ENCODE measurements at places on chromosomes 5 and 9.

DNA sequence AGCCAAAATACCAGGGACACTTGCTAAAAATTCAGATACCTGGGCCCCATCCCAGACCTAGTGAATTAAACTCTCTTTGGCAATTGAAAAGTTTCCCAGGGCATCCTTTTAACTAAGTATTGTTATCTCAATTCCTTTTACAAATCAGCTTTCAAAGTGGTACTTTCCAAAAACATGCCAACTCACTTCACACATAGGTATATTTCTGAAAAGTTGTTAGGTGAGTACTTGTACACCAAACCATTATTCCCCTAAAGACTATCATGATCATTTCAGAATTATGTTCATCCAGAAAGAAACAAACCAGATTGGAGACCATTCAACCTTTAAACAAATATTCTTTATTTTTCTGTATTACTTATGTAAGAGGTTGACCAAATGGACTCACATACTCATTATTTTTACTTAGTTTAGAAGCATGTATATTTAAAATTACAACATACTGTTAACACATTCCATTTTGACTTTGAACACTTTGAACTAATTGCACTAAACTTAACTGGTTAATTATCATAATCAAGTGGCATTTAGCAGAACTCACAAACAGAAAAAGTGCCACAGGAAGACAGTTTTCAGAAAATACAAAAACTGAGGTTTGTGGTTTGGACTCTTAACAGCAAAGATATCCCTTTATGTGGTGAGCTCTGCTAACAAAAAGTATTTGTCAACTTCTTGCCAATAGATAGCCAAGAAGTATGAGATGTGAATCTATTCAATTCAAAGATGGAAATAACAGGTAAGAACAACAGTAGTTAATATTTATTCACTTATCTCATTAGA is 40.7 kb downstream of the KIAA0825 start:
- DNase-seq: no peak

GRCh38 chr5:112551419-112552032 is 132.4 kb upstream of the EPB41L4A start:
- peak; percentile 62 for DNase-seq

GRCh38 chr9:133701981-133702797 is 36.0 kb downstream of the SARDH start:
- DNase-seq: no peak

DNA sequence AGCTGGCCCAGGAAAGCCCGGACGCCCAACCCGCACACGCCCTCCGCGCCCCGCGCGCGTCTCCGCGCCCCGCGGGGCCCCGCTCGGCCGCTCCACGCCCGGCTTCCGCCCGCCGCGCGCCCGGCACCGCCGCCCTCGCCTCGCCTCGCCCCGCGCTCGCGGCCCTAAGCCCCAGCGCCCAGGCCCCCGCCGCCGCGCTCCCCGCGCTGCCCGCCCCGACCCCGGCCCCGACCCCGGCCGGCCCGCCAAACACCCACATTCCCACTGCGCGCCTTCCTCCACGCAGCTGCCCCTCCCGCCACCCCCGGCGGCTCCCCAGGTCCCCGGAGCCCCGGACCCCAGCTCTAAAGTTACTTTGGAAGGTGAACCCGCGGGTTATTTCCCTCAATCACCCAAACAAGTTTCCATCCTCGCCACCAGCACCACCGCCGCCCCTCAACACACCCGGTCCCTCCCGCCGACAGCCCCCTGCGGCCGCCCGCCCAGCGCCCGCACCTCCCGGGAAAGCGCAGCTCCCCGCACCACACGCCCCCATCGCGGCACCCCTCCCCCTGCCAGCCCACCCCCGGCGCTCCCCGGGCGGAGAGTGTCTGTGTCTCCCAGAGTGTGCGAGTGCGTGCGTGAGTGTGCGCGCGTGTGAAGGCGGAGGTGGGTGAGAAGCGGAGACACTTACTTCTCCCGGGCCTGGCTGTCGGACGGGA is 439 bp downstream of the SSBP2 start:
- no peak for DNase-seq

- no peak for DNase-seq
These were observed 18.0 kb upstream of the DUSP1 start for GRCh38 chr5:172788771-172789686.

- no peak for DNase-seq
These were observed 91.1 kb upstream of the ARRDC3 start for GRCh38 chr5:91474201-91474600.

GRCh38 chr9:127051881-127052595 is 70.4 kb downstream of the ANGPTL2 start:
- DNase-seq: no peak

GRCh38 chr5:27476356-27476988 is 438.1 kb upstream of the CDH9 start:
- DNase-seq: no peak

DNA sequence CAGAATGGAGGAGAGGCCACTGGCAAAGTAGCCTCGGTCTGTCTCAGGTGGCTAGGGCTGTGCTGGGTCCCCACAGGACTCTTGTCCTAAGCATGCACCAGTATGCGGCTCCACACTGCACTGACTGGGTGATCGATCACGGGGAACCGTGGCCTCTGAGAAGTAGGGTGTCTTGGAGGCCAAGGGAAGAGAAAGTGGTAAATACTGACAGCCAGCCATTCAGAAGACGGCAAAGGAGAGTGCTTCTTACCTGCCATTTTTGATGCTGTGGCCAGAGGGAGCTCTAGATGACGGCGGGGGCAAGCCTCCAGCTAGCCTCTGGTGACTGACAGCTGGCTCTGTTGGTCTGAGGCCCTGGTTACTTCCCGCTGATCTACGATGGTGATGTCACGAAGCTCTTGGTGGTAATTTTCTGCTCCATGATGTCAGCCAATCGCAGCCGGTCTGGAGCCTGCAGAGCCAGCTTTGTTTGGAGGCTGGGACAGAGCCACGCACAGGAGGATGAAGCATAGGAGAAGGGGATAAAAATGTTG is 40.4 kb upstream of the GADD45G start:
- peak; percentile 60 for DNase-seq

DNA sequence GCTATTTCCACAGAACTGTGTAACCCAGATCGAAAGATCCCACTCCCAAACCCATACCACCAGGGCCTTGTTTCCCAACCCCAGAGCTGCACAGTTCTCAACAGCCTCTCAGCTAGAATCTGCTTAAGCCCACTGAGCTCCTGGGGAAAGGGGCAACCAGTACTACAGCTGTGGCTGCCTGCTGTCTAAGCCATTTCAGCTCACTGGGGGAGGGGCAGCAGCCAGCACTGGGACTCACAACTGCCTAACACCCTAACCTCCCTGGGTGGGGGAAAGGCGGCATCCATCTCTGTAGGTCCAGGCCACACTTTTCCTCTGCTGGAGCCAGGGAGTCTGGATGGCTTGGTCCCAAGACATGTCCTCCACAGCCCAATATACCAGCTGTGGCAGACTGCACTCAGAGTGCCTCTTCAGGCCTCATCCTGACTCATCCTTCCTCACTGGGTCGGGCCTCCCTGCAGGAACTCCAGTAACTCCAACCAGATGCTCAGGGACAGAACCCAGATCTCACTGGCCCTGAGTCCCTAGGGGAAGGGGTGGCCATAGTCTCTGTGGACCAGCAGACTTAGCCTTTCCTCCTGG is 241.4 kb downstream of the HINT1 start:
- no peak for DNase-seq

- DNase-seq: no peak
These were observed 2403.7 kb upstream of the C9orf72 start for GRCh38 chr9:29976981-29977380.

DNA sequence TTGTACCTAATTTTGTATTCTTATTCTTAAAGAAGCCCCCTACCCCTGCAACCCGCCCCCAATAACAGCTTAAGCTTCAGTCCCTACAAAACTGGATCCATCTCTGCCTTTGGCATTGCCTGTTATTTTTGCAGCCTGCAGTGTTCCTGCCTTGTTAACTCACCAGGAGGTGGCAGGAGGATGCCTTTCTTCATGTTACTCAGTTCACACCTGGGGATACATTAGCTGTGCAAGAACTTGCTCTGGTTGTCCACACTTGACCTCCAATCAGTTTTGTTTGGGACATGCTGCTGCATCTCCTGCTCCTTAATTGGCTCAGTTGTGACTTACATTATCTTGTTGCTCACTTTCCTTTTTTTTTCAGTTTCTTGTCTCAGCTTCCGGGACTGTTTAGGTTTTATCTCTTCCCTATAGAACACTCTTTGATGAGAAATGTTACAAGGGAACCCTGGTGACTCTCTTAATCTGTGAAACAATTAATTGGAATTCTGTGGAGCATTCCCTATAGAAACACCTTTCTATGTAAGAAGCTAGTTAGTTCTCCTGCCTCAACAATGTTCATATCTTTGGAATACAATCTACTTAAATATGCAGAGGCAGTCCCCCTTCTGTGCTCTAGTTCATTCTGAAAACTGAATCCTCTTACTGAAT is 467.7 kb upstream of the ACO1 start:
- no peak for DNase-seq

GRCh38 chr5:151002681-151003502 is 17.5 kb upstream of the GPX3 start:
- no peak for DNase-seq

DNA sequence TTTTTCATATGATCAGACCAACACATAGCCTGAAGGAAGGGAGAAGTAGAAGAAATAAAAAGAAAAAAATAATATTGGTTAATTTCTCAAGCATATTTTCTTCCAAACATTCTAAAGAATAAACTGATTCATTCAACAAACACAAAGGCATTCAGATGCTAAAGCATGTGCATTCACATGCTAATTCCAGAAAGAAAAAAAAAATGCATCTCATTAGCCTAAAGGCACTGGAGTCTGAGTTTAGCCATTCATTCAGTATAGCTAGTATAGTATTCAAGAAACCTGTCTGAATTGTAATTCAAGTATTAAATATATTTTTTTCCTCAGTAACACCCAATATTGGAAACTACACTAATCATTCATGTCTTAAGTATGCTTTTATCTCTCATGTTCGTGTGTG is 61.0 kb upstream of the FER start:
- DNase-seq: no peak

DNA sequence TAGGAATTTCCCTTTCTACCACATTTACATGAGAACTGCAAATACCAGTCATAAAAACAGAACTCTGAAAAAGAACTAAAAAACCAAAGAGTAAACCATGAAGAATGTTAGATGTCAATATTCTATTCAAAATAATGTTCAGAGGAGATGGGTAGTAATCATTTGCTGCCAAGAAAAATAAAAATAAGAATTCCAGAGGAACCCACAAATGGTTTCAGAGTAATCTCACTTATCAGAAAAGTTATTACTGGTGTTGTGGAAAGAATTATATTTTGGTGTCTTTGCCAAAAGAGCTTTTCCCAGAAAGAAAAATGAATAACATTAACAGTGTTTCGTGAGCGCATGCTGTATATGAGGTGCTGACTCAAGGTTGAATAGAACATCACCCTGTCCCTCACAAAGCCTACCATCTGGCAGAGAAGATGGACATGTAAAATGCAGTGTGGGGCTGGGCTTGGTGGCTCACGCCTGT is 35.6 kb downstream of the GPR21 start:
- no peak for DNase-seq

- DNase-seq: no peak
These were observed 16.6 kb upstream of the GRHPR start for GRCh38 chr9:37405764-37406380.

DNA sequence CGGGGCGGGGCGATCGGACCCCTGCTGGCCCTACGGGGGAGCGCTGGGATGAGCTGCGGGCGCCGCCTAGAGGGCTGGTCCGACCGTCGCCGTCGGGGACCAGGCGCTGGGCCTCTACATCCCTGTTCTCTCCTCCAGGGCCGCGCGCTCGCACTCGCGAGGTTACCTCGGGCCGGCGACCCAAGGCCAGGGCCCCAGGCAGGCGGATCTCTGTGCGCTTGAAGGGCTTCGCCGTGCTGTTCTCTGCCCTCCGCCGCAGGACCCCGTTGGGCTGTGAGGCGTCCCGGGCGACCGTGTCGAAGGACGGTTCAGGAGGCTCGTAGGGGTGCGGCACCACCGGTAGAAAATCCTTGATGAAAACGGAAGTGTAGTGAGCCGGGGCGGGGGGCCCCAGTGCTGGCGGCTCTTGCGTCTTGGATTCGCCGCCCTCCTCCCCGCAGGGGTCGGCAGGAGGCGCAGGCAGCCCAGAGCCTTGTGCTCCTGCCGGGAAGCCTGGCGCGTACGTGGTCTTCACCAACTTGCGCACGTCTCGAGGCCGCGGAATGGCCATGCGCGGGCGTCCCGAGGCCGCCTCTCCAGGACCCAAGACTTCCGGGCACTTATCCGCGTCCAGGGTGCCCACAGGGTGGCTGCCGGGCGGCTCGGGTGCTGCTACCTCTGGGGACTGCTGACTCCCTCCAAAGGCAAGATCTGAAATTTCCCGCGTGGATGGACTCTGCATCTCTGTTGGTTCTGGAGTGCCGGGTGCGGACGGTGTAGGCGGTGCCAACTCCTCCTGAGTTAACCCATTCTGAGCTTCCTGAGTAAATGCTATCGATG is 2.0 kb downstream of the PROB1 start:
- DNase-seq: peak; percentile 61

GRCh38 chr9:135075234-135076142 is 12.0 kb upstream of the OLFM1 start:
- DNase-seq: no peak

Measured in NCI-H774 (cell line).